ENCODE measurements at places on chromosomes 5 and 9.

DNA sequence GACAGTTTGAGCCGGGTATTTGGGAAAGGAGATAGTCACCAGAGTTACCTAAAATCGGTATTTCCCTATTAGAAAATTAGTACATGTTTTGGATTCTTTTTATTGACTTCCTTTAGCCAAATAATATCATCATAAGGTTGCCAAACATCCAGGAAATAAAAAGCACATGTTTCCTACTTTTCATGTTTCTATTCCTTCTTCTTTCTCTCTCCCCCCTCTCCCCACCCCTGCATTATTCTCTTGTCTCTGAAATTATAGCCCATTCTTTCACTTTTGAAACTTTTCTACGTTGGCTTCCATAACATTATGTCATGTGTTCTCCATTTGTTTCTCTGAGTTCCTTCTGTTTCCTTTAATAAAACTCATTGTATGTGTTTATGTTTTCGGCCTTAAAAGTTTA, 161.9 kb downstream of the ALDH1A1 start:
- no peak for DNase-seq

GRCh38 chr9:122005597-122005996, 87.5 kb downstream of the TTLL11 start:
- no peak for DNase-seq

DNA sequence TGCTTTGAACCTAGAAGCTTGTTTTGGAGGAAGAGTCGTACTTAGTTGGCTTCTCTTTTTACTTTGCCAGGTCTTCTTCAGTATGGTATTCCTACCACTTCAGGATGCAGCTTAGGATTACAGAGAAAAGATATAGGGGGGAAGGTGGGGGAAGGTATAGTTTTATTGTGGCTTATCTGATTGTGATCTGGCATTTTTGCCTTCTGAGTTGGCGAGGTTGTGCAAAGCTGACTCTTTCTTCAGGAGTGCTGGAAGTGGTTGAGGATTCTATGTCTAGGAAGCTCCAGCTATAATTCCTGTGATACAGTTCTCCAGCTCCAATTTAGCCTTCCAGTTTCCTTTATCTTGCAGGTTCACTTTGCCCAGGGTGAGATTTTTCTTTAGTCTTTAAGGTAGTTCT, 7.0 kb downstream of the CDC42SE2 start:
- no peak for DNase-seq

- DNase-seq: no peak
Observed at GRCh38 chr5:143262393-143263174, 140.9 kb downstream of the NR3C1 start.

DNA sequence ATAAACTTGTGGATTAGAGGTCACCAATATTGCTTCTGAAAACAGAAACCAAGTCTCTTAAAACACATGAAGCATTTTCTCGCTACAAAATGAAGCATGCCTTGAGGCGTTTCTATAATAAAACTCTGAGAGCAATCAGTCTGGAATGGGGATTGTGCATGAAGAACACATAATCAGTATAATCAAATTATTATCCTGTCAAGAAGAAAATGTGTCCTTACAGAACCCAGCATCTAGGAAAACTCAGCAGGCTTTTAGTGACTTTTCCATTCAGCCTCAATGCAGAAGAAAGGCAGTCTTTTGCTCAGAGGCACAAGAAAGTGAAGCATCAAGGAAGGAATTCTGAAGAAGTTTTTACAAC, 121.9 kb downstream of the CDH18 start:
- no peak for DNase-seq

- no peak for DNase-seq
Observed at GRCh38 chr5:66810848-66811261, 214.7 kb downstream of the MAST4 start.

DNA sequence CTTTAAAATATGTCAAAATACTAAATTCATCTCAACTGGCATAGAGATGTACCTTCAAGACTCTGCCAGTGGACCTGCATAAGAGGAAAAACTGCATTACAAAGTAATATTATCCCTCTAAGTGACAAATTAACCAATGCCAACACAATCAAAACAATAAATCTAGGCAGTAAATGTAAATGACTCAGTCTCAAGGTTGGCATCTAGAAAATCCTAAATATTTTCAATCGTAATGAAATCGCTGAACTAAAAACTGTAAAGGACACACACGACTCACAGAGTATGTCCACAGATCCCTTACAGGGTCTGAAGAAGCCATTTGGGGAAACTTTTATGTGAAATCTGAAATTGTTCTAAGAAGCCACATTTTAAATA, 31.2 kb downstream of the ERMP1 start:
- DNase-seq: no peak

GRCh38 chr5:72205431-72206009, 98.2 kb downstream of the MAP1B start:
- DNase-seq: no peak

- no peak for DNase-seq
Observed at GRCh38 chr5:160390787-160391696, 8.8 kb downstream of the FAM200C start.

DNA sequence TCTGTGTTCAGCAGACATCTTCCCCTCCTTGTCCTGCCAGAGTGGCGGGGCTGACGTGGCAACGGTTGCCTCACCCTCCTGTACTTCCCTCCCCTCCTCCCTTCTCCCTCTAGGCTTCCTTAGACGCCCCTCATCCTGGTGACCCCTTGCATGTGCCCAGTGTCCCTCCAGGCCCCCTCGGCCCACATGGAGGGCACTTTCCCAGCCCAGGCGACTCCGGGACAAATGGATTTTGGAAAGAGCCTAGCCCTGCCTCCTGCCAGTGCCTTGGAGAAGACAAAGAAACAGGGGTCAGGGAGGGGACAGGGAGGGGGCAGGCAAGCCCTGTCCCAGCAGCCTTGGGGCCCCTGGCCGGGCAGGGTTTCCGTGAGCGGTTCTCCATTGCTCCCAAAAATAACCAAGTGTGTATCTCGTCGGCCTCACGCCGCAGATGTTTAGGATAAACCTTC, 38.3 kb upstream of the NEURL1B start:
- DNase-seq: no peak

- no peak for DNase-seq
Observed at GRCh38 chr5:61234019-61234418, 71.8 kb upstream of the SMIM15 start.

DNA sequence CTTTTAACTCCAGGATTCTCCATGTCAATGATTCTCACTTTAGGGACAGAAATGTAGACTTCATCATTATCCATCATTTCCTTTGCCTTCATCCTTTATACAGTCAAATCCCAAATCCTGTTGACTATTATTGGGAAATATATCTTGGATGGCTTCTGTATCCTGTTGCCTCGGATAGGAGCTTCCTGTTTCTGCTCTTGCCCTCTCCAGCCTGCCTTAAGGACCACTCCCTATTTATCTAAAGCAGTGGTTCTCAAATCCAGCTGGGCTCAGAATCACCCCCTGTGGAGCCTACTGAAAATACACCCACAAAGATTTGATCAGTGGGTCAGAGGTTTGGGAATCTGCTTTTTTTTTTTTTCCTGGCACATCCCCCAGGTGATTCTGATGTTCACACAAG, 8.5 kb downstream of the AFAP1L1 start:
- DNase-seq: no peak

DNA sequence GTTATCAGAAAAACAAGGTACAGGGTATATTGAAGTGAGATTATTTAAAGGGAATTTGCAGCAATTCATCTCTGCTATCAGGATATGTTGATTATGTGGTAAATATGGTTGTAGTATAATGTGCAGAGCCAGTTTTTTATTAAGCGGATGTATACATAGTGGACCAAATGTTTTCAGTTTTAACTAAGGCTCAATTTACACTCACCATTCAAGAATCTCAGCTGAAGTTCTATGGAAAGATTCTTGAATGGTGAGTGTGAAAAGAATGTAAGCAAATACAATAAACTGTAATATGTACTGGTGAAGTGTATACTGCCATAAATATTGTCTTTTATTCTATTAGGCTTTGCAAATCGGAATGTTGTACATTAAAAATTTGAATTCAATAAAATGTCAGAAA, 895.9 kb upstream of the CDH10 start:
- DNase-seq: no peak

DNA sequence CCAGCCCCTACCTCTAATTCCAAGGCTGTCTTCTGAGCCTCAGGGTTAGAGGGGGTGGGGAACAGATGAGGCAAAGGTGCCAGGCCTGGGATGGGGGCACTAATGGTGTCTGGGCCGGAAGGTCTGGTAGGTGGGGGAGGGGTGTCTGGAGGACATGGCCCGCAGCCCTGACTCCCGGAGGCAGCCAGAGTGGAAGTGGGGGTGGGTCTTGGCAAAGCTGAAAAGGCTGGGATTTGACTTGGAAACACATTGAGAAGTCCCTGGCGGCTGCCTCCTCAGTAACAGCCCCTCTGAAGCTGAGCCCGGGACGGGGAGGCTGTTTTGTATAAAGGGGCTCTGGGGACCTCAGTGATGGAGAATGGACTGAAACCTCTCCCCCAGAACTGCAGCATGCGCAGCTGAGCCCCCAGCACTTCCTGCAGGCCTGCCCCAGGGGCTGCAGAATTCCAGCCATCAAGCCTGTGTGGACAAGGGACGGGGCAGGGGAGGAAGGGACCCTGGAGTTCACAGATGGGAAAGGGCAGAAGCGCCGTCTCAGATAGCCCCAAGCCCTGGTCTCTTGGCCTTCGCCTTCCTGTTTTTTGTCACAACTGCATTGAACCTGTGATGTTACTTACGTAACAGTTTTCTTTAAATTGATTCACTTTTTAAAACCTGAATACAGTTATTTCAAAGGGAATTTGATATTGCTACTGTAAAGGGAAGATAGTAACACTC, 49.3 kb upstream of the SYNPO start:
- no peak for DNase-seq

- DNase-seq: no peak
Observed at GRCh38 chr9:76677481-76678055, 86.7 kb upstream of the PCA3 start.

DNA sequence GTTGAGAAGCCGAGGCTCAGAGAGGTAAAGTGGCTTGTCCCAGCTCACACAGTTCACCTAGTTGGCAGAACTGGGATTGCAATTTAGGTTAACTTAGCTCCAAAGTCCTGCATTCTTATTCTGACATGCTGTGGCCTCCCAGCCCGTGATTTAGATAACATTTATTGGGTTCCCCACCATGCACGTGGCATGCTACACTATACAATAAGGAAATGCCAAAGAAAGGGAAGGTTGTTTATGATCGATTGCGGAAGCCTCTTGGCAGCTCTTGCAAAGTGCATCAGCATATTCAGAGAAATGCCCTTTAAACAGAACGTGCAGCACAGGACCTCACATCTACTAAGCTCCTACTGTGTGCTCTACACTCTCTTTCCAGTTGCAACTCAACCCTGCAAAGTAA, 3.2 kb downstream of the NEURL1B start:
- no peak for DNase-seq

GRCh38 chr9:130905125-130905901, 8.7 kb upstream of the QRFP start:
- no peak for DNase-seq

- no peak for DNase-seq
Observed at GRCh38 chr5:120843390-120843980, 379.4 kb downstream of the PRR16 start.

DNA sequence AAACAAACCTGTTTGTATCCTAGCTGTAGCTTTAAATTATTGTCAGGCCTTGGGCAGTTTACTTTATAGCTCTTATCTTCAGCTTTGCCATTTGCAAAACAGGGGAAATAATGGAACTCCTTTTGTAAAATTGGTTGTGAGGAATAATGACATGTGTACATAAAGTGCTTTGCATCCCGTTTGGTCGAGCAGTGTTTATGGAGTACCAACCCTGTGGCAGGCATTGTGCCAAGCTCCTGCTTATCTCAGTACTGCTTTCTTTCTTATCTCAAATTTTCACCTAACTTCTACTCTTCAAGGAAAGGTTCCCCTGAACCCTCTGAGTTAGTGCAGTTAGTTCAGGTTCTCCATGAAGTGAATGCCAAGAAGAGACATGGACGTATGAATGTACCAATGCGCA, 9.4 kb upstream of the TENT2 start:
- DNase-seq: no peak

- no peak for DNase-seq
Observed at GRCh38 chr9:556199-556598, 285.3 kb upstream of the DMRT1 start.

DNA sequence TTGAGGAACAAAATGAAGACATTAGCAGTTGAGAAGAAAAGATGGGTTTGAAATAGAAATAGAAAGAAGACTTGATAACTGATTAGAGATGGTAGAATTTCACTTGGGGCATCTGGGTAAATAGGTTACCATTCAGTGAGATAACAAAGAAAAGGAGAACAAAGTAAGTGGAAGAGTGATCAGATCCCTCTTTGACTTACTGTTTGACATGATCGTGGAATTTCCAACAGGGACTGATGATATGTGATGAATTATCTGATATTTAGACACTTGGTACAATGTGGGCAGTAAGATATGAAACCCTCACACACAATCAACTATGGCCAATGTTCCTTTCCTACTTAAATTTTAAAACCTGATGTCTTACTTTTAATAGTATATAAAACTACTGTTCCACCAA, 70.1 kb upstream of the STARD4 start:
- no peak for DNase-seq

DNA sequence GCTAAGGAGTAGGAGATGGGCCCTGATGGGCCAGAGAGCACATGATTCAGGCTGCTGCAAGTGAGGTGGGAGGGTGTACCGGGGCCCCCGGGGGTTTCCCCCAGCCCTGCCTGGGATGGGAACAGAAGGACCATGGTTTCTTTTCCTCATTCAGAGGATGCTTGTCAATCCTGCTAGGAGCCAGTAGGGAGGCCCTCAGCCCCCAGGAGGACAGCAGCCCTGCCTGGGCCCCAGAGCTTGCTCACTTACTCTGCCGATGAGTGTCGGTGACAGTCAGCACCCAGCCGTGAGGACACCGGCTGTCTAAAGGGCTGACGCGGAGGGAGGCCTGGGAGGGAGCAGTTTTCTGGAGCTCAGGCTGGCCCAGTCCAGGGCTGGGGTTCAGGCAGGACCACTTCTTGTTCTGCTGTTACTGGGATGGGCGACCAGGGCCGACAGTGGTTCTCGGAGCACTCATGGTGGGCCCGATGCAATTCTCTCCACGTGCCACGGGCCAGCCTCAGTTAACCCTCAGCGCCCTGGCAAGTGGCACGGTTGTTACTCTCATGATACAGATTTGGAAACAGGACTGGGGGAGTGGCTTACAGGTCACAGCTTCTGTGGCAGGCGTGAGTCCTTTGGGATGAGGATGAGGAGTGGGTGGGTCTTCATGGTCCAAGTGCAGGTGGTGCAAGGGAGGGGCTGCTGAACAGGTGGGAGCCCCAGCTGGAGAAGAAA, 1.8 kb downstream of the ARRDC1 start:
- DNase-seq: no peak

- DNase-seq: no peak
Observed at GRCh38 chr9:85522459-85523092, 219.2 kb downstream of the AGTPBP1 start.

- peak; percentile 79 for DNase-seq
Observed at GRCh38 chr5:95646569-95647431, at the start of gene RFESD. Gene RFESD, plus strand, starts transcription at chr5:95646777. Its CDS starts 5,495 bp downstream, at chr5:95652272.

- DNase-seq: no peak
Observed at GRCh38 chr5:83370957-83371356, 100.6 kb upstream of the VCAN start.

Data from stimulated activated CD8-positive, alpha-beta memory T cell treated with anti-CD3 and anti-CD28 coated beads, Interleukin-7, amount 100 ng/mL, for 1 hour (primary cell).